ENCODE measurements at places on chromosomes 2 and 18. TPM values are rescaled to one million over a fixed set of nuclear protein-coding genes. Genes with fewer than 3 reads are reported as not detected.

CCDC141 gene
- 20.4 TPM for total RNA-seq

PDE11A gene
- total RNA-seq: 1.2 TPM

DNA sequence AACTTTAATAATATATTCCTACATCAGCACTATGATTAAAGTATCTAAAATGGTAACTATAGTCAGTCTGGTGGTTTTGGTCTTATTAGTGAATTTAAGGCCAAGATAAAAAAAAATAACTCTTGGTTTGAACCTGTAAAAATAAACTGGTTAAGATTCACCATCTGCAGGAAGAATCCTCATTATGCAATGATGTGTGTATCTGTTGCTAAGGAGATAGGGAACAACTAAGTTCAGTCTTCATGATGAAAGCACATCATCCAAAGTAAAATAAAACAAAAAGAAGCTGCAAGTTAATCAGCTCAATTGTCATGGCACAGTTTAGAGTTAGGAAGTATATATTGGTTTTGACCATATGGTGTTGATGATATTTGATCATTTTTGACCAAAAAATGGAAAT is 466.0 kb downstream of the NYAP2 start:
- no peaks in the 10 kb centered on the region for H3K36me3 ChIP-seq
- DNase-seq: no peak
- H3K27me3 ChIP-seq: no peaks in the 10 kb centered on the region

DNA sequence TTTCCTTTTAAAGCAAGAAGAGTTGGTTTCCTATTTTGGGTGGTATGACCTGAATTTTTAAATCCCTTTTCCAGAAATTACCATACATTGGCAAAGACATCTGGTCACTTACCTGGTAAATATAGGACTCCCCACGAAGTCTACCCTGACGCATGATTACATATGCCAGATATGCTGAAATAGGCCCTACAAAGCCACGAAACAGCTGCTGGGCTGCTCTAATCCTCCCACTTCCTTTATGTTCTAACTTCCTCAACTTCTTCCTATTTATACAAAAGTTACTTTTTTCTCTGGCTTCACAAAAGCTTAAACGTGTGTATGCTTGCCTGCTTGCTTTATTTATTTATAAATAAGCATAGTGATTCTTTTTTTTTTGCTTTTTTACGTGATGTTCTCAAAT is 186.0 kb upstream of the EPHA4 start:
- H3K36me3 ChIP-seq: no peaks in the 10 kb centered on the region
- no peak for DNase-seq
- H3K27me3 ChIP-seq: no peaks in the 10 kb centered on the region
- H3K4me3 ChIP-seq: no peak overlapping the region

DNA sequence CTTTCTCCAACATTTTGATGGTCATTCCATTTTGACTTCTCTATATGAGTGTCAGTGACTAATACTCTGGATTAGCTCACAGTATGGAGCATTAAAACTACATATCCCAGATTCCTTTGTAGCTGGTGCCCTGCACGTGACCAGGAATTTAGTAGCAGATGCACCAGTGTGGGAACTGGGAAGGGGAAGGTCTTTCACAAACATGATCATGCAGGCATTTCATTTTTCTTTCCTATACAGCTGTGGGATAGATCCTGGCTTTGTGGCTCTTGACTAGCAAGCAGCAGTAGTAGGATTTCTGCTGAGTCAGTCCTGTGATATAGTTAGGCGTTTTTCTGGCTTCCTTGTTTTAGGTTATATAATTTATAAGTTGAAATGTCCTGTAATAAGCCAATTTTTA is 971.0 kb upstream of the CDH2 start:
- H3K4me3 ChIP-seq: no peak overlapping the region
- H3K4me1 ChIP-seq: no peaks in the 10 kb centered on the region
- no peaks in the 10 kb centered on the region for H3K27me3 ChIP-seq
- no peaks in the 10 kb centered on the region for H3K36me3 ChIP-seq
